ENCODE measurements at places on chromosomes 2 and 18. TPM values are rescaled to one million over a fixed set of nuclear protein-coding genes. Genes with fewer than 3 reads are reported as not detected.

Gene IL1R1
- 62.6 TPM for total RNA-seq

DNA sequence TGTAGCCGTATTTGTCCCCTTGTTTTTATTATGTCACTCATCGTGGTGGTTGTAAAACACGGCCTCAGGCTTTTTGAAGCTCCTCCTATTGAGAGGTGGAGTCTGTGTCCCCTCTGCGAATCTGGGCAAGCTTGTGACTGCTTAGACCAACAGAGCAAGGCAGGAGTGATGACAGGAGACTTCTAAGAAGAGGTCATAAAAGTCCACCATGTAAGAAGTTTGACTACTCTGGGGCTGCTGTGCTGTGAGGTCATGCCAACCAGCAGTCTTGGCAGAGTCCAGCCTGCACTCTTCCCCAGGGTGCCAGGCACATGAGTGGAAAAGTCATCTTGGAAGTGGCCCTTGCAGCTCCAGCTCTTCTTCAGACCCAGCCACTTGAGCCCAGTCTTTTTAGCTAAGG, 83.8 kb upstream of the SPTBN1 start:
- no peak for DNase-seq

DNA sequence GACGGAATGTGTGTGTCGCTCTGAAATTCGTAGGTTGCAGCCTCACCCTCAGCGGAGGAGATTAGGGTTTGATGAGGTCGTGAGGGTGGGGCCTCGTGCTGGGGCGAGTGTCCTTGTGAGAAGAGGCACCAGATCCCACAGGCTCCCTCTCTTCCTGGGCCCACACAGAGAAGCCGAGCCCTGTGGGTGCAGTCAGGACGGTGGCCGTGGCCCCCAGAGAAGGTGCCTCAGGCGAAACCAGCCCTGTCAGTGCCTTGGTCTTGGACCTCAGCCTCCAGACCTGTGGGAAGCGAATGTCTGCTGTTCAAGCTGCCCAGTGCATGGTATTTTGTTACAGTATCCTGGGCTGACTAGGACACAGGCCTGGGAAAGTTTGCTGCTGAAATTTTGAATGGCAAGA, 108.0 kb upstream of the ALKAL2 start:
- no peak for DNase-seq

- peak; percentile 78 for DNase-seq
Measured at GRCh38 chr18:45588376-45589355, 26.6 kb upstream of the SLC14A2 start.

Measured in fibroblast of villous mesenchyme (primary cell).